Activated CD4-positive, alpha-beta T cell treated with anti-CD3 and anti-CD28 coated beads, Interleukin-2, Interleukin-6, amounts not matched to agents 100 ng/mL and 50 ng/mL, durations not matched to agents 16 hours and 8 hours (primary cell): ENCODE measurements at places on chromosomes 7 and 10.
A peak's percentile ranks its signal among the peaks of the same experiment; 100 is the strongest.

DNA sequence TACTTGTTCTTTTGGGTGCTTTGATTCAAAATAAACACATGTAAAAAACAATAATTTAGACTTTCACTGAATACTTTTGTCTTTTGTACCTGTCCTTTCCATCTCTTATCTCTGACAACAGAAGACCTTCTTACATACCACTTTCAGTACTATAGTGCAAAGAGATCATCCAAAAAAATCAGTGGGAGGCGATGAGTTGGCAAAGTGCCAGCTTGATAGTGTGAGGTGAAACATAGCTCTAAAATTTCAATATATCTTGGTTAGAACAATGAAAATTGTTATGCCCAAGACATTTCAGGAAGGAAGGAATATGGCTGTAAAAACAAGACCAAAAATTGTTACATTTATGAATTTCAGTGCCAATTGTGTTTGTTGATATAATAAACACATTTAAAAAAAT is 390.2 kb upstream of the COBL start:
- no peak for DNase-seq

DNA sequence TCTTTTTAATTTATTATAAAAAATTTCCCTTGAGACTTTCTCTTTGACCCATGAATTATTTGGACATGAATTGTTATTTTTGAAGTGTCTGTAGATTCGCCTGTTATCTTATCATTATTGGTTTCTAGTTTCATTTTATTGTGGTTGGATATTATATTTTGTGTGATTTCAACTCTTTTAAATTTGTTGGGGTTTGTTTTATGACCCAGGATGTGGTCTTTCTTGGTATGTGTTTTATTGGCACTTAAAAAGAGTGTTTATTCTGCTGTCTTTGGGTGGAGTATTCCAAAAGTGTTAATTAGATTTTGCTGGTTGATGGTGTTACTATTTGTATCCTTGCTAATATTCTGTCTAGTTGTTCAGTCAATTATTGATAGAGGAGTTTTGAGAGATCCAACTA is 50.5 kb upstream of the GPR141 start:
- no peak for DNase-seq

GRCh38 chr7:23927709-23928417 is 217.8 kb downstream of the STK31 start:
- no peak for DNase-seq

GRCh38 chr7:457814-458510 is 61.7 kb downstream of the PDGFA start:
- no peak for DNase-seq

GRCh38 chr7:98163704-98164494 is 47.3 kb upstream of the BHLHA15 start:
- DNase-seq = no peak

DNA sequence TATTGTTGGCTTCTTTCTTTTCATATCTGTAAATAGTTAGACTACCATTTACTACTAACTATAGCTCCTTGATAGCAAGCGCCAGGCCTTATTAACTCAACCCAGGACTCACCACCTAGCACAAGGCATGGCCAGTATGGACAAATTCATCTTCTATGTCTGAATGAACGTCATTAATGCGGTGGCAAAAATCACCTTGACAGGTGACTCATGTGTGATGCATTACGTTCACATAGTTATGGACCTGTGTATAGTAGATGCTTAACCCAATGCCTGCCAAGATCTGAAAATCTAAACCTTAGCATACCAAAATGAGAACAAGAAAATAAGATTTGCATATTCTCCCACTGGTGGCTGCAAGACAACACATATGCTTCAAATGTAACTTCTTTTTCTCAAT is 300.8 kb downstream of the PARD3 start:
- DNase-seq = no peak

DNA sequence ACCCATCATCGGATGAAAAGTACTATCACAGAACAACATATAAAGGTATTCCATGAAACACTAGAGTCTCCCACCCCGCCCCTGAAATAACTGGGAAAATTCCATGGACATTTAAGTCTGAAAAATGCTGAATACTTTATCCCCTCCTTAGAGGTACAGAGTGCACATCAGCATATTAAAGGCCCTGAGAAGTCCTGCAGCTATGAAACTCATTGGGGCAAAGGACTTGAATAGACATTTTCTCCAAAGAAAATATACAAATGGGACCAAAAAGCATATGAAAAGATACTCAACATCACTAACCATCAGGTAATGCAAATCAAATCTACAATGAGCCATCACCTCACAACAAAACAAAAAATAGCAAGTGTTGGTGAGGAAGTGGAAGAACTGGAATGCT is 18.9 kb downstream of the XPNPEP1 start:
- no peak for DNase-seq

DNA sequence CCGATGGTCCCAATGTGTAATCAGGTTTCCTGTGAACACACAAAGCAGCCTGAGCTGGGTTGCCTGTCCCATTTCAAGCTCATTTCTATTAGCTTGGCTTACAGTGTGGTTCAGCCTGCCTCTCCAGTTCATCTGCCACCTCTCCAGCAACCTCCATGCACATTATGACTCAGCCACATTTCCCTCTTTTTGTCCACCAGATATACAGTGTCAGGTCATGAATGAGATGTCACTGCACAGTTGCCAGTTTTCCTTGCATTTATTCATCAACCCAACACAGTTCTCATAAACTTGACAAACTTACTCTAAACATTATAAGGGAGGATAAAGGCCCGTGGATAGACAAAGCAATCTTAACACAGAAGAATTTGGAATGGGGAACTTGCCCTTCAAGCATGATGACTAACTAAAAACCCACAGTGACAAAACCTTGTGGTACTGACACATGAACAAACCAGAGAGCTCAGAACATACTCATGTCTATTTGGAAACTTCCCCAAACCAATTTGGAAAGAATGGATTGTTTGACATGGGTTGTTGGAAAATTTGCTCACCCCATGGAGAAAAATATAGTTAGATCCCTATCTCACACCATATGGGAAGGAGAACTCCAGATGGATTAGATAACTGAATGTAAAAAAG is 2.5 kb upstream of the CFAP58 start:
- DNase-seq = peak; percentile 64

GRCh38 chr10:115045499-115045898 is 47.7 kb upstream of the ATRNL1 start:
- DNase-seq = no peak

GRCh38 chr10:88205842-88206446 is 342.5 kb downstream of the PTEN start:
- no peak for DNase-seq

GRCh38 chr10:12876266-12876665 is 125.2 kb downstream of the CCDC3 start:
- no peak for DNase-seq
